ENCODE measurements at places on chromosomes 2 and 18.

GRCh38 chr2:85564144-85564563 lies 2.9 kb upstream of the GGCX start:
- peak; percentile 56 for DNase-seq

DNA sequence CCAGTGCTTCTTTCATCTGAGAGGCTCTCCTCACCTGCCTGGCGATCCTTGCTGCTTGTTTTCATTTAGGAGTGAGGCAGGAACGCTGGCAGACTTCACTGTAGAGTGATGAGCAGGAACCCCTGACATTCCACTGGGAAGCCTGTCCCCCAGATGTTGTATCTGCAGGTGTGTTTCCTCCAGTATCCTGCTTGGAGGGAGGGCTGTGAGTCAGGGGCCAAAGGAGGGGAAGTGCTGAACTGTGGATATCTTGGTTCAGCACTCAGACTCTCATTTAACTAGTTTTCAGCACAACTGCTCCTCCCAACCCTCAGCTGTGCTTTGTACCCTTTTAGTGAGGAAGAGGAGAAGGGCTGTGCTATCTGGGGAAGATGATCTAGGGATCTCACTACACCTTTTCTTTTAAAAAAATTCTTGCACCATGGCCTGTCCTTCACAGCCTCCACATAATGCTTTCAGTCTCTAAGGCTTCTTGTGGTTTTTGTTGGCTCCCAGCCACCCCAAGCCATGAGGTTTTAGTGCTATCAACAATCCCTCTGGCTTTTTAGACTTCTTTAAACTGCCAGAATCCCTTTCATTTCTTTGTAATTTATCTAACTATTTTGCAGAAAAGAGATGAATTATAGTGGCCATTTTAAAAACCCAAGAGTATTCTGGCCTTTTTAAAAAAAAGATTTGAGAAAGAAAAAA lies 11.2 kb downstream of the ANKAR start:
- DNase-seq, result peak; percentile 81

- DNase-seq, result peak; percentile 65
These were observed 33.0 kb upstream of the PTH2R start for GRCh38 chr2:208373460-208374089.

GRCh38 chr2:23617167-23617810 lies 232.3 kb downstream of the KLHL29 start:
- no peak for DNase-seq

DNA sequence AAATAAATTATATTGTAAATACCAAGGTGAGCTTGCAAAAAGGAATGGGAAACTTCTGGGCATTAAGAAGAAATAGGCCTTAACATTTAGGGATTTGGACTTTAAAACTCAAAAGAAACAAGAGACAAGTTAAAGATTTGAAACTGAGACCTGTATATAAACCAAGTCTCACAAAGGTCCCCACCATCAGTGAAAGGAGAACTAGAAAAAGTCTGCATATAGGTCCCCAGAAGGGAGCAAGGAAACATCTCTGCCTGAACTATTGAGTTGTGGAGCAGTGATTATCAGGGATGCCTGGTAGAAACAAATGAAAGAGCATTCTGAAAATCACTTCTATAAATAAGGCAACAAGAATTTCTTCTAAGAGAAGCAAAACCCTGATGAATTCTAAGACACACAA lies 30.5 kb upstream of the ITGAV start:
- no peak for DNase-seq

GRCh38 chr18:25229081-25229480 lies 122.9 kb downstream of the ZNF521 start:
- peak; percentile 99 for DNase-seq

DNA sequence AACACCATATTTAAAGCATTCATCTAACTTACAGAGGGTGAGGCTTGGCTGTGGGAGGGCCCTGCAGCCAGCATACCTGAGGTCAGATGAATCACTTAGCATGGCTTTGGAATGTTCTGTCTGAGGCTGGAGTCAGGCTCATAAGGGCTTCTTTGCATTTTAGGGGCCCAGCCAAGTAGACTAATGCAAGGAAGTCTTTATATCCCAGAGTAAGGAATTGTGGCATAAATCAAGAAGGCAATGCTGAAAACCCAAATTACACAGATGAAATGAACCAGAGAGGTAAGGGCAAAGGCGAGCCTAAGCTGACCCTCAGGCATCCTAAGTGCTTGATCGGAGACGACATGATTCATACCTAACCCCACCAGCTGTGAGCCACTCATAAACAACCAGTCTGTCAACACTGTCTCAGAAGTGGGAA lies 383.6 kb downstream of the DCC start:
- no peak for DNase-seq

Data from common myeloid progenitor, CD34-positive (primary cell).